ENCODE measurements at places on chromosomes 7 and 10. TPM values are rescaled to one million over a fixed set of nuclear protein-coding genes. Genes with fewer than 3 reads are reported as not detected.

Gene RPA3
- 30.9 TPM for total RNA-seq

Gene ZNF365
- 0.37 TPM for total RNA-seq

Gene TSPAN33
- total RNA-seq = 21.5 TPM

Gene SRGN
- total RNA-seq = 49.6 TPM

Gene GPR85
- total RNA-seq = 0.54 TPM

Gene MGAM2
- 0.11 TPM for total RNA-seq

Gene CCDC3
- 8.2 TPM for total RNA-seq

Gene FHIP2A
- 29.3 TPM for total RNA-seq

- no peaks in the 10 kb centered on the region for H3K4me1 ChIP-seq
- no peaks in the 10 kb centered on the region for H3K27me3 ChIP-seq
- no peak for DNase-seq
- no peak overlapping the region for H3K4me3 ChIP-seq
Observed at GRCh38 chr7:87312215-87312865, 33.1 kb upstream of the CROT start.

- no peak overlapping the region for H3K4me3 ChIP-seq
- no peaks in the 10 kb centered on the region for H3K36me3 ChIP-seq
- DNase-seq = no peak
- no peaks in the 10 kb centered on the region for H3K4me1 ChIP-seq
- no peaks in the 10 kb centered on the region for H3K27me3 ChIP-seq
Observed at GRCh38 chr10:23522345-23522744, 83.5 kb downstream of the OTUD1 start.

- no peaks in the 10 kb centered on the region for H3K36me3 ChIP-seq
- DNase-seq = no peak
- H3K4me1 ChIP-seq = no peaks in the 10 kb centered on the region
- no peak overlapping the region for H3K4me3 ChIP-seq
- H3K27ac ChIP-seq = no peak overlapping the region
- H3K27me3 ChIP-seq = no peaks in the 10 kb centered on the region
Observed at GRCh38 chr10:122559228-122559627, 1.3 kb upstream of the DMBT1 start.

GRCh38 chr7:86645676-86646276 lies 2.1 kb downstream of the GRM3 start:
- DNase-seq = no peak
- H3K4me1 ChIP-seq = peaks cover 13% of the 10 kb centered on the region
- no peak overlapping the region for H3K4me3 ChIP-seq
- H3K27me3 ChIP-seq = no peaks in the 10 kb centered on the region
- H3K27ac ChIP-seq = no peak overlapping the region

DNA sequence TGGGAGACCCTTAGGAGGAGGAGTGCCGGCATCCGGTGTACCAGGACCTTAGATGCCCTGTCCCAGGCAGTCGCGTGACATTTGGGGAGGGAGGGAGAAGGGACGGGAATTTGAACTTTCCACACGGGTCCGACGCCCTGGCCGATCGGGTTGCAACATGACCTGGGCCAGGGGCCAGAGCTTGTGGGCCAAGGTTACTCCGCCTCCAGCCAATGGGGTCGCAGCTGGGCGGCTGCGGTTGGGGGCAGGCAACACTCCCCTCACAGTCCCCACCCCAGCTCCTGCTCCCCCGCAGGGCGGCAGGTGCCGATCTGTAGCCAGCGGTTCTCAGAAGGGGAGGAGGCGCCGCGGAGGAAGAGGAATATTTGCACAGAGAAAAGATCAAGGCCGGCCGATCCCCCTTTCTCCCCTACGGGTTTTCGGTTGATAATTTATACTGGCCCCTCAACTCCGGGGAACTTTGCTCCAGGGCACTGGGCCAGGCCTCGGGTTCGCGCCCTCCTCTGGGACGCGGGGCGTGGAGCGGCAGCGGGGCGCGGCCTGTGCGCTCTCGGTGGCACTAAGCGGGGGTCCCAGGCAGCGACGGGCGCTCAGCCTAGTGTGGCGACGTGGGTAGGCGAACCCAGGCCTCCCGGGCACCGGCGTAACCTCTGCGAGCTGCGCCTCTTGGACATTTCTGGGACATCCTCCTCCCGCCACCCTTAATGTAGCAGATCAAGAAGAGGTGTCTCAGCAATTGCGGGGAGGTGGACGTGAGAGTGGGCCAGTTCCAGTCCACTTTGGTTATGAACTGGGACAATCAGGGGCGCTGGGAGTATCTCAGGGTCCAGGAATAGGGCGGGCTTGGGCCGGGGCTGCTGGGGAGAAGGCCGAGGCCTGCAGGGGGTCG lies 1.2 kb downstream of the MLXIPL start:
- H3K36me3 ChIP-seq = no peaks in the 10 kb centered on the region
- no peak overlapping the region for H3K27ac ChIP-seq

GRCh38 chr7:132584796-132585494 lies 8.7 kb upstream of the PLXNA4 start:
- DNase-seq = no peak
- H3K4me1 ChIP-seq = peaks cover 3% of the 10 kb centered on the region
- H3K27ac ChIP-seq = no peak overlapping the region

GRCh38 chr7:98423043-98423442 lies 22.2 kb upstream of the BAIAP2L1 start:
- no peak overlapping the region for H3K27ac ChIP-seq
- no peaks in the 10 kb centered on the region for H3K4me1 ChIP-seq
- H3K4me3 ChIP-seq = no peak overlapping the region

- no peaks in the 10 kb centered on the region for H3K4me1 ChIP-seq
- H3K36me3 ChIP-seq = no peaks in the 10 kb centered on the region
- DNase-seq = no peak
- no peak overlapping the region for H3K27ac ChIP-seq
- H3K27me3 ChIP-seq = no peaks in the 10 kb centered on the region
Observed at GRCh38 chr7:140484951-140485499, 5.7 kb upstream of the MKRN1 start.
